ENCODE measurements at places on chromosomes 2 and 18.

DNA sequence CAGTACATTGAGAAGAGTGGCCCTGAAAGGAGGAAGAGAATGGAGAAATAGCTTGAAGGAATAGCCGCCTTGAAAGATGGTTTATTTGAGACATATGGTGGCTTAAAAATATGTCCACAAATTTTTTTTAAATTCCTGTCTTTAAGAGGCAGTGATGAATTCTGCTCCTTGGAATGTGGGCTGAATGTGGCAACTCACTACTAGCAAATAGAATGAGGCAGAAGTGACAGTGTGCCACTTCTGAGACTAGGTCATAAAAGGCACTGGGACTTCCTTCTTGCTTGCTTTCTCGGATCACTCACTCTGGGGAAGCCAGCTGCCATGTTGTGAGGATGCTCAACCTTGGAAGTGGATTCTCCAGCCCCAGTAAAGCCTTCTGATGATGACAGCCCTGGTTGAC is 67.0 kb downstream of the FAM161A start:
- DNase-seq = no peak

DNA sequence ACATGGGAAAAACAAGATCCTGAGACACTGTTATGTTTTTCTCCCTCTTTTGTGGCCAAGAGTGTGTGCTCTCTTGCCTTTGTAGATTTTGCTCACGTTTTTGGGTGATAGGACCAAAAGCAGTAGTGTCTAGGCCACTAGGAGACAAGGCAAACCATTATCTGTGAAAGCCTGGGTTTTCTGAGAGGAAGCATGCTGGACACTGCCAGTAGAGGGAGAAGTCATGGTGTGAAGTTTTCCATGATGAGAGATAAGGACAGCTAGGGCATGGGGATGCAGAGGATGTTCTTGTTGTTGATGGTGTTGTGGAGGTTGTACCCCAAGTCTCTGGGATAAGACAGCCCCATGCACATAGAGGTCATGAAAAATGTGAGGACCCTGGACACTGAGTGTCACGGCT is 285.3 kb downstream of the SOX11 start:
- no peak for DNase-seq

GRCh38 chr18:43665105-43665788 is 388.0 kb upstream of the SYT4 start:
- DNase-seq = no peak

- DNase-seq = no peak
Observed at GRCh38 chr2:9610781-9611548, 19.8 kb downstream of the YWHAQ start.

- DNase-seq = no peak
Observed at GRCh38 chr2:207772081-207772843, 2.6 kb upstream of the FZD5 start.

DNA sequence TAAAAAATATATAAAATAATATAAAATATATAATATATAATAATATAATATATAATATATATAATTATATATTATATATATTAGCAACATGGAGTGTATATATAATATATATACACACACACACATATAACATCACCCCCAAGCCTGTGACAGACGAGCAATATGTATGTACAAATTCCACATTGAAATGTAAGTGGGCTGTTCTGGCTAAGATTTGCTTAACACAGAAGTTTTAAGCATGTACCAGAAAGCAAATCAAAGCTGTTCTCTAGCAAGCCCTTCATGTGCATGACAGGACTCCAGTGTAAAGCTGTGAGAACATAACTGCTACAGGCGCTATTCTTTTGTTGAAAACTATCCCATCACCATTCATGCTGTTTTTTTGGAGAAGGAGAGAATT is 261.7 kb upstream of the TNP1 start:
- DNase-seq = no peak

GRCh38 chr2:204365811-204366210 is 179.5 kb upstream of the PARD3B start:
- no peak for DNase-seq

DNA sequence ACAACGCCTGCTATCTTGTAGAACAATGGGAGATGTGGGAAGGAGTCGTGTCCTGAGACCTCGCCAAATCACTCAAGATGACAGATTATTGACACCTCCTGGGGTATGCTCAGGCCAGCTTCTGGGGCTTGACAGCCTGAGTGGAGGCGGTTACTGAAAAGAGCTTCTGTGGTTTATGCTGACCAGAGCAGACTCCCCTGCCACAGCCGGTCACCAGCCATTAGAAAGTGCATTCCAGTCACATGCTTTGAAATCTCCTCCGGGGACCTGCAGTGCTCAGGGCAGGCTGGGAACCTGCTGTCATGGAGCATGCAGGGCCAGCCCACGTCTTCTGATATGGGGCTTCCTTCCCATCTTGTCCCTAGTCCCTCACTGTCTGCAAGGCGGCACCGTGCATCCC is 215.9 kb downstream of the SEPTIN10 start:
- no peak for DNase-seq

DNA sequence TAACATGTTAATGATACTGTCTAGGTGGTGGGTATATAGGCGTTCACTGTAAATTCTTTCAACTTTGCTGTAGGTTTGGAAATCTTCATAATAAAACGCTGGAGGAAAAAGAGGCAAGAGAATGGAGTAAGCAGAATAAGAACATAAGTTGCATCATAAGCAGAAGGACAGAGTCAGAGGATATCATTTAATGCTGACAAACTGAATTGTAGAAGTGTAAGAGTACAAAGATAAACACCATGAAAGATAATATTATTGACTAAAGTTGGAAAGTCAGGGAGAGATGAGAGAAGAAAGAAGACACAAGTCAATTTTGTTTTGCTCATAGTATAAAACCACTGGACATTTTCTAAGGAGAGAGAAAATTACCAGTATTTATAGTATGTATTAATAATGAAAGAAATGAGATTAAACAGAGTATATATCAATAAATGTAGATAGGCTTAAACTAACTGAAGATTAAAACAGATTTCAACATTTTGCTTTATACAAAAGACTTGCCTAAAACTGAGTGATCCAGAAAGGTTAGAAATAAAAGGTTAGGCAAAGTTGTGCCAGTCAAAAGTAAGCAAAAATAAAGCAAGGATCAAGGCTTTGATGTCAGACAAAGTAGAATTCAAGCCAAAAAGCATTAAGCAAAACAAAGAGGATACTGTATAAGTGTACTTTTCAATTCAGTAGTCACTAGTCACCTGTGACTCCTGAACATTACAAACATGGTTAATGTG is 42.4 kb upstream of the VIT start:
- DNase-seq = no peak

GRCh38 chr2:219576505-219577388 is 4.6 kb downstream of the INHA start:
- no peak for DNase-seq

- no peak for DNase-seq
Observed at GRCh38 chr2:164891460-164891859, 49.8 kb upstream of the COBLL1 start.

- no peak for DNase-seq
Observed at GRCh38 chr18:38047820-38048219, 482.2 kb upstream of the CELF4 start.

DNA sequence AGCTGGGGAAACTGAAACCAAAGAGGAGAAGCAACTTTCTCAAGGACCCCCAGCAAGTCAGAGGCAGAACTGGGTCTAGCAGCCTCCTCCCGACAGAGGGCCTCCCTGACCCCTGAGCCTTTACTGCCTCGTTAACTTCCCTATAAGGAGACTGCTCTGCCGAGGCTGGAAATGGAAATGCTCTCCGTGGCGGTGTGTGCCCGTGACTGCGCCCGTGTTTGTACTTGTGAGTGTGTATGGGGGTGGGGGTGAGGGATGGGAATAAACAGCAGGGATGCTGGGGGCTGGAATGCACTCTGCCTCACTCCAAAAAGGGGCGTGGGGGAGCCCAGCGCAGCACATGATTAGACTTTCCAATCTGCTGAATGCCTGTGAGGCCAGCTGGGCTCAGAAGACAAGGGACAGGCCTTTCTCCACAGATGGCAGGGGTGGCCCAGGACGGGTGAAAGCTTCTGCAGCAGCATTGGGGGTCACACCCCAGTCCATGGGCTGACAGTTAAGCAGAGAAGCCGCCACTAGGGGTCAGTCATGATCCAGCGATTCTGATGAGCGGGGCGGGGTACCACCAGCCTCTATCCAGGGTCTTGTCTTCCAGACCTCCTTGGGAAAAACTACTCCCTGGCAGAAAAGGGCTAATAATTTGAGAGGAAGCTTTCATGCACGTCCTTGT is 26.8 kb downstream of the MPHOSPH10 start:
- DNase-seq = peak; percentile 45

DNA sequence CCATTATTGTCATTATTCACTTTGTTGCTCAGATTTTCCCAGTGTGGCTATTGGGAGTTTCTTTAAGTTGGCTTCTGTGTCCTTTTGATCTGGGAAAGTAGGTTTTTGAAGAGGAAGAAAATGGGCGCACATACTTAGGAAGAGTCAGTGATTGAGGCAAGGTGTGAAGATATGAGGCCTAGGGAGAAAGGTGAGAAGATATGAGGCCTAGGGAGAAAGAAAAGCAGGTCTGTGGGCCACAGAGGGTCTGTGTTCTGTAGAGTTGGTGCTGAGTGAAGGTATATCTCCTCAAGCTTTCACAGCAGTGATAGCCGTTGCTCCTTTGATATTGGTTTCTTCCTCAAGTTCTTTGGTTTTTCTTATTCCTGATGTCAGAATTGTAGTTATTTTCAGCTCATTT is 126.2 kb downstream of the AGPS start:
- no peak for DNase-seq

DNA sequence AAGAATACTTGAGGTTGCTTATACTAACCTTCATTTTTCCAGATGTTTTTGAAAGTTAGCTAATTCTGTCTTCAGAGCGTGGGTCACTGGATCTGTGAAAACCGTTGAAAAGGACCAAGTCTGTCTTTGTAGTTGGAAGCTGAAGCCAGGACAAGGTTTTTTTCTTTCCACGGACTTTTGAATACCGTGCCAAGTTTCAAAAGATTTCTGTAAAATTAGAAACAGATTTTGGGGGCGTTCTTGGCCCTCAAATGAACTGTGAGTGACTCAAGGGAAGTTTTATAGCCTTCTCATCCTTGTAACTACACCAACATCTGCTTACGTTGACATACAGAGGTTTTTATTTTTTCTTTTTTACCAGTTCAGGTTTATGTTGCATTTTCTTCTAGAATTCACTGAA is at the start of gene FAP:
Gene FAP (minus strand): TSS at position 152 of the 400 bp plus-strand sequence. CDS start 118 bp downstream, at position 34.
- DNase-seq = no peak

- DNase-seq = no peak
Observed at GRCh38 chr2:22110244-22110651, 986.5 kb downstream of the TDRD15 start.

DNA sequence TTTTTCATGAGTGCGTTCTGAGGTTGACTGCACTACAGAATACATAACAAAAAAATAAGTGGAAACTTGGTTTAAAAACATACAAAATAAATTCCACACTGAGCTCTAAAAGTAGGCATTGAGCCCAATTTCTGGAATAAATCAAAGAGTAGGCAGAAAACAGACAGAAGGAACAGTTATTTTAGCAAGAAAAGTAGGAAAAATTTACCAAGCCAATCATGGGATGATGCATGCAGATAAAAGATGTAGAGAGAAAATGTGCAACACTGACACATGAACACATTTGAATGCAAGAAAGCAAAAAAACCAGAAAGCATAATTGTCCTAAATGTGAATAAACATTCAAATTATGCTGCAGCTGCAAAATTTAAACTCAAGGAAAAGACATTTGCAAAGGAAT is 308.3 kb downstream of the DLGAP1 start:
- no peak for DNase-seq

DNA sequence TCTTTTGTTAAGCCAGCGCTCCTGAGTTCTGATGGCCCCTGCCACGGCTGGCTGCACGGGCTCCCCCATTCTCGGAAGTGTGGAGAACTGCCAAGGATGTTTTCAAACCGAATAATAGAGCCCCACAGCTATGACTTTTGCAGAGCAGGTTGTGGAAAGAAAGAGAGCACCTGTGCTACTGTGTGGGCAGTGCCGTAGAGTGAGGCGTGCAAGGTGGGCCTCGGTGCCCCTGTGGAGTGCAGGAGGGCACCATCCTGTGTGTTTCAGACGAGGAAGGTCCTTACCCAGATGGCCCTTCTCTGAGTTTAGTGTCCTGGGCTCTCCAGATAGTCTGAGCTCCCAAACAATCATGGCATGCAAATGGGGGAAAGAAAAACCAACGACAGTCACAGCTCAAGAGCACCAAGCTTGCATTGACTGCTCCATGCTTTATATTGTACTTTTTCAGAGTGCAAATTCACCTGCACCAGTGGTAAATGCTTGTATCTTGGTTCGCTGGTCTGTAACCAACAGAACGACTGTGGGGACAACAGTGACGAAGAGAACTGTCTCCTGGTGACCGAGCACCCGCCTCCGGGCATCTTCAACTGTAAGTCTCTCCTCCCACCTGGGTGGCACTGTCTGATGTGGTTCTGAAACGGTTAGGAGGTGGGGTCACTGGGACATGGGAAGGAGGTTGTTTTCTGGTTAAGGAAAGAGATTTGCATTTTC is 219.4 kb downstream of the LDLRAD4 start:
- no peak for DNase-seq

DNA sequence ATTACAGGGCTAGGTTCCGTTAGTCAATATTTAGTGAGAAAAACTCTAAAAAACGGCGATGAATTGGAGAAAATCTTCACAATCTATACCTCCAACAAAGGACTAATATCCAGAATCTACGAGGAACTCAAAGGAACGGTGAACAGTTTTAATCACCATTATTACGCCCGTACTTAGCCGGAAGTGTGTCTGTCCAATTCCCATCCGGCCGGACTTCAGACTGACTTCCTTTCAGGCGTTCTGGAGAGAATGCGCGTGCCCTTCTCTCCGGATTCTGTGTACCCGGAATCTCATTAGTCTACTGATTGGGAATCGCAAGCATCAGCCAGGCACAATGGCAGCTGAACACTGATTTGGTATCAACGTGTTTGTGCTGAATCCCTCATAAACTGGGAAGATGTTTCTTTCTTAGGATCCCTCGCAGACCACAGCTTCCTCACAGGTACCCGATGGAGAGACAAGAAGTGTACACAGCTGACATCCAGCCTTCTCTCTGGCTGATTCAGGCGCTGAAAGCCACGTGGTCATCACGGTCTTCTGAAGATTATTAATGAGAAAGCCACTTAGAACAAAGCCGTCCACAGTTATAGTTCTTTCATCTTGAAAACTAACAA is 239.9 kb downstream of the ZNF516 start:
- DNase-seq = no peak

DNA sequence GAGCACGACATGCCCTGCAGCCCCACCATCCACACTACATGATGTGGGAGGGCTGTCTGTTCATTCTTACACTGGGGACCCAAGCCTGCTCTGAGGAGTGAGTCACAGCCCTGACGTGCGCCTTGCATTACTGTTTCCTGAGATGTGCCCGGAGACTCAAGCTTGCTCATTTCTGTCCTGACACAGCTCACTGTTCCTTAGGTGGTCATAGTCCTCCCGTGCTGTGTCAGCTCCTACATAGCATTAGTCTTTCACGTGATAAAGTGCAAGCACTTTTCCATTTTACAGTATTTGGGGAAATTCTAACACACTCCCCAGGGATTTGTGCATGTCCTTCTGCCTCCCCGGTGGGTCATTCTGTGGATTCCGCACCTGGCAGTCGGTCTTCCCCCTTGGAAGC is 46.2 kb upstream of the TRIM43B start:
- DNase-seq = no peak

- no peak for DNase-seq
Observed at GRCh38 chr18:34595690-34596089, 114.4 kb upstream of the DTNA start.
